ENCODE measurements at places on chromosomes 2 and 18.

DNA sequence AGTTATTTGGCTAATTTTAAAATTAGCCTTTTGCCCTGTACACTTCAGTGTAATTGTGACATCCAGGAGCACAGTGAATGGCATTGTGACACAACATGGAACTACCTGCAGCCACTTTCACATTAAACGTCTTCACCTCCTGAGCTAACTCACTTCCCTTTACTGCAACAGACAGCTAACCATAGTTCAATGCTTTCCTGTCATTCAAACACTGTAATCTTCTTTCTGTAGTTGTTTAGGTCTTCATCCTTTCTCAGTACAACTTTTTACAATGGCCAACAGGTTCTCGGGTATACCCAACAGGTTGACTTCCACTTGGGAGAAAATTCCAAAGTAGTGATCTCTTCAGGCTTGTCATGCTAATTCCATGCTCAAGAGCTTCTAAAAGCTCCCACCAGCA, 8.6 kb upstream of the AGPS start:
- DNase-seq: no peak

- DNase-seq: no peak
Observed at GRCh38 chr2:241818229-241818942, 9.4 kb downstream of the NEU4 start.

GRCh38 chr2:172204762-172205161, 102.1 kb upstream of the DLX2 start:
- no peak for DNase-seq

DNA sequence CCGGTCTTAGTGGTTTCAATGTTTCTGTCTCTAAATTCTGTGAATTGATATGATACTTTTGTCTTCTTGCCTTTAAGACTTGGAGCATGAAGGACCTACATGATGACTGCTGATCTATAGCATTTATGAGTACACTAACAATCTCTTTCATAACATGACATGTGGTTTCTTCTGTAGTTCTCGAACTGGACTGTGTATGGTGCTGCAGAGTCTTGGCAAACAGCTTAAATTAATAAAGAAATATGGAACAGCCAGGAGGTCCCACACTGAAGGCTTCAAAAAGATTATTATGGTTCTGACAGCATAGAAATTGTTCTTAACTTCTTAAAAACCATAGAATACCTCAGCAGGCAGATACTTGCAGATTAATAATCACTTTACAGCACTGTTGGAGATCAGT, 145.0 kb downstream of the DCC start:
- no peak for DNase-seq

- no peak for DNase-seq
Observed at GRCh38 chr2:5393474-5393873, 298.7 kb upstream of the SOX11 start.

DNA sequence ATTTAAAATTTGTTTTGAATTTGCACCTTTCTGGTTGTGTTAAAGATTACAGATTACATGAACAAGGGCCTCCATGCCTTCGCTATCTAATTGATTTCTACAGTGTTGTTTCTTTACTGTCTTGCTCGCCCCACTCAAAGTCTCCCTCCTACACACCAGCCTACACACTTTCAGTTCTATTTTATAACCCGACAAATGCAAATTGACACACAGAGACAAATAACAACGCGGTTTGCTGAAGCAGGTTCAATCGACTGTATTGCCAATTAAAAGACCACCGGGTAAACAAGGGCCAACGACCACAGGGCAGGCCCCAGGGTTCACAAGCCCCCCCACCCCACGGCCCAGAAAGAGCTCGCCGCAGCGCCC, 869 bp downstream of the STARD7 start:
- no peak for DNase-seq

DNA sequence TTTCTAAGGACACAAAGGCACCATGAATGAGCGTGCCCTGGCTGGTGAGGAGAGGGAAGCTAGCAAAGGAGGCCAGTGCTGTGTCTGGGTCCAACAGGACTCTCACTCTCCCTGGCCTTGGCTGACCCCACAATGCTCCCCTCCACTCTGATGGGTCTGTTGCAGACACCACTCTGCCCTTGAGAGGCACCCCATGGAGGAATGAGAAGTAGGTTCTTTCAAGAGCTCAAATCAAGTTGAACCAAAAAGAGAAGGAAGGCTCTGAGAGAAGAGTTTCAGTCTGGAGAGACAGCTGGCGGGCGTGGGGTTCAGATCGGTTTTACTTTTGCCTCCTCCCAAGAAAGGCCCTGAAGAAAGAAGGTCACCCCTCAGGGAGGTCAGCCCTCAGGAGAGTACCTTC, 18.4 kb downstream of the TMEM247 start:
- no peak for DNase-seq

DNA sequence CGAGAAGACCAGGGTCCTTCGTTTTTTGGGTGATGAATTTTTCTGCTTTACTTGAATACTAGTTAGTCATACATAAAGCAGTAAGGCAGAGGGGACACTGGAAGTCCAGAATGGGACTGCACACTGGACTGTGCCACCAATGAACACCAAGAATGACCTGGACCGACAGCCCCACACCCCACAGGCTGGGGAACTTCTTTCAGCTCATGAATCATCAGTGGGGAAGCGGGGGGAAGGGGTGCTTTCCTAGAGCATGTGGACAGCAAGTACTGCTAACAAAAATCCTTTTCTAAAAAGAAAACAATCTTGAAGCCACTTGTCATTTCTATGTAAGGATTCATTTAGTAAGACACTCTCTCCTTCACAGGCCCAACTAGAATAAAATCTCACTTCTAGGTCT, 86.0 kb downstream of the DTNB start:
- DNase-seq: peak; percentile 24

DNA sequence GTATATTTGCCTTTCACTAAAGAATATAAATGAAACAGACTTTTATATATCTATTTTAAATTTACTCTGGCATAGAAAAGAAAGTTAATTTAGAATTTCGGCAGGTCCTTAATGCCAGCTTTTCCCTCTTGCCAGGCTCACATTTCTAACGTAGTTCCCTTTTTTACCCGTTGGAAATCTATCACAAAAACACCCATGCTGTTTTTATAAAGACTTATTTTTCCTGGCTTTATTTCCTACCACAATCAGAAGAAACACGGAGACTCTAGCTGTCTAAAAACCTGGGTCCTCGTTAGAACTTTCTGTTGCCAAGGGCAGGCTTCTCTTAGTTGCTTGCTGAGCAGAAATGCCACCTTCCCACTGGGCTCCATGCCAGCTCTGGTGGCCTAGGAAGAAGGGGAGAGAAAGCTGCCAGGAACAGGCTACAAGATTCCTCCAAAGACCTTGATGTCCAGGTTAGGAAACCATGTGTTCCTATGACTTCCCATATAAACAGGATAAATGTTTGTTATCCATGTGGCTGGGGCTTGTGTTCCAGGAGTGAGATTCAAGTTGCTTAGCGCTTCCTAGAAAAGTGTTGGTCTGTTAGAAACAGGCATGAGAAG, 17.8 kb upstream of the TMEM18 start:
- no peak for DNase-seq

DNA sequence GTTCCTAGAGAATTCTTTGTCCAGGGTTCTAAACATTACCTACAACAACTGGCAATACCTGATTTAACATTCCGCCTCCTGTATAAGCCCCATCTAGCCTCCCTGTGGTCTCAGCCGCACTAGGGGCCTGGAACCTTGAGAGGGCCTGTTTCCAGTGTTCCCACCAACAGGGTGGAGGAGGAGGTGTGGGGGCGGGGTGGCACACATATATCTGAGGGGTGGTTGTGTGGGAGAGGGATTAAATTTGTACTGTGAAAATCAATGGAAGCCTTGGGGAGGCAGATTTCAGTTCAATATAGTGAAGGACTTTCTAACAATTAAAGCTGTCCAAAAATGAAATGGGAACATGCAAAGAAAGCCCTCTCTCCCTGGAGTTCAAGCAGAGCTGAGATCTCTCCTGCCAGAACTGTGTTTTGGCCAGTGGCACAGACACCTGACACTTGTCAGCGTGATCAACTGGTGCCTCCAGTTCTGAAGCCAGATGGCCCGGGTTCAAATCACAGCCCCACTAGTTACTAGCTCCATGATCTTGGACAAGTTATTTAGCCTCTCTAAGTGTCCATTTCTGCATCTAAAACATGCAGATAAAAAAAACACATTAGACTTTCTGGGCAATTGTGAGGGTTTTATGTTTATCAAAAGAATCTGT, 17.0 kb upstream of the FZD7 start:
- DNase-seq: no peak

DNA sequence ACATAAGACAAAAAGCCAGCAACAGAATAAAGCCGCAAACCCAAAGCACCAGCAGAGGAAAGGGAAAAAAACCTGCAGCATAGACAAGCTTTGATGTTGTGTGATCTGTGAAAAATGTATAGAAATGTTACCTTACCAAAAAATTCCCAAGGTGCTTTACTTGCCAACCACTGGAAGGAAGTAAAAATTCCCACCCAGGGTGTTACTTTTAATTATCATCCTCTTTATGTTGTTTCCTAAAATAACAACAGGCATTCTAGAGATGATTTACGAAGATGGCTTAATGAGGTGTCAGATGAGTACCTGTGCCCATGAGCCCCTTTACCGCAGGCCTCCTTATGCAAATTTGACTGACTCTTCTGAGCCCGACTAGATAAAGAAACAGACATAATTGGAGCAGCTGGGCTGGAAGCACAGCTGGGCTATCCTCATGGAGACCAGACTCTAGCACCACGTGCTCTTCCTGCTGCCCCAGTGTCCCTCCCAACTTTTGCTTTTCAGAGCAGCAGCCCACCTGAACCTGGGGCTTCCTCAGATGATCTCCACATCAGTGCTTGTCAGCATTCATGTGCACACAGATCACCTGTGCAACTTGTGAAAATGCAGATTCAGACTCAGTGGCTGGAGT, 41.5 kb downstream of the SRSF7 start:
- DNase-seq: no peak

- no peak for DNase-seq
Observed at GRCh38 chr2:99645960-99646359, 156.1 kb upstream of the REV1 start.

GRCh38 chr18:13465476-13465875, 246.9 kb downstream of the LDLRAD4 start:
- no peak for DNase-seq

- no peak for DNase-seq
Observed at GRCh38 chr2:147619808-147620207, 225.0 kb upstream of the ACVR2A start.

DNA sequence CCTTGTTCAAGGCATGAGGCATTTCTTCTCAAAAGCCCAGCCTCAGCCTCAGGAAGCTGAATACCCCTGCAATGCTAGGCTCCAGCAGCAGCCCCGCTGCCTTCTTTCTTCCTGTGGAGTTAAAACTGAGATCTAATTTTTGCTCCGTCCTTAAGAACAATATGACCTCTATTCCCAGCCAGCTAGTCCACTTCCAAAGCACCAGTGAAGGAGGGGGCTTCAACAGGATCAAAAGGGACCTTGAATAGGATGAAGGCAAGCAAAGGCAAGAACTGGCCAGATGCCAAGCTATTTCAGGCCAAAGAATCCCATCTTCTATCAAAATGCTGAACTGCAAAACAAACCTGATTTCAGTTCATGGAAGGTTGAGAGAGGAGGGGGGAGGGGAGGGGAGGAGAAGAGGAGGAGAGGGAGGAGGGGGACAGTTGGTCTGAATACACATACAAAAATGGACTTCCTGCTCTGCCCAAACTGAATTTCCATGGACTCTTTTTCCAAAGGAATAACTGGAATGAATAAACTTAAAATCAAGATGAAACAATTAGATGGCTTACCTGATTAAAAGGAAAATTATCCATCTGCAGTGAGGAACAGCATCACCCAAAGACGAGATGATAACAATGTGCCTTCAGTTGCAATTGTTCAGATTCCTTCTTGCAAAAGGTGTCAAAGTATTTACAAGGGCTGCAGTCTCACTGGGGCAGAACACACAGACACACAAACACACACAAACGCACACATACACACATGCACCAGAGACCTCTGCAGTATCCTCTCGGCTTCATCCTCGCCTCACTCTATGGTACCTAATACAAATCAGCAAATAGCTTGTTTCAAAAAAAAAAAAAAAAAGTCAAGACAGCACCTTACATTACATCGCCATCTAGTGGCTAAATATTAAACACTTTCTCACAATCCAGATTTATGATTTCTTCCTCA, at the start of gene SCN1A:
TSS of gene SCN1A (minus strand) at position 804 of the 939 bp plus-strand sequence. CDS start 54,399 bp downstream, outside the sequence.
- peak; percentile 10 for DNase-seq

GRCh38 chr18:25962919-25963318, 127.5 kb downstream of the SS18 start:
- no peak for DNase-seq

DNA sequence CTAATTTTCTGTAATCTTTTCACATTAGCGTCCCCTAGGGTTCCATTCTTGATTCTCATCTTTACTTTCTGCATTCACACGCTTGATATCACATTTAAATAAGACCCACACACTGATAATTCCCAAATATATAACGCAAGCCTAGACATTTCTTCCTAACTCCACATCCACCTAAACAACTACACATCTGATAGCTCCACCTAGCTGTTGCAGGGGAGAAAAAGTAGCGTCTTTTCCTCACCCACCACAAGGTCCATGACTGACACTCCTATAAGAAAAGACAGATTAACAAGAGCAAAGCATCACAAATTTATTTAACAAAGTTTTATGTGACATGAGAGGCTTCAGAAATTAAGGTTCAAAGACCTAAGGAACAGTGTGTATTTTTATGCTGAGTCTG, 862.2 kb upstream of the DDX18 start:
- peak; percentile 26 for DNase-seq

DNA sequence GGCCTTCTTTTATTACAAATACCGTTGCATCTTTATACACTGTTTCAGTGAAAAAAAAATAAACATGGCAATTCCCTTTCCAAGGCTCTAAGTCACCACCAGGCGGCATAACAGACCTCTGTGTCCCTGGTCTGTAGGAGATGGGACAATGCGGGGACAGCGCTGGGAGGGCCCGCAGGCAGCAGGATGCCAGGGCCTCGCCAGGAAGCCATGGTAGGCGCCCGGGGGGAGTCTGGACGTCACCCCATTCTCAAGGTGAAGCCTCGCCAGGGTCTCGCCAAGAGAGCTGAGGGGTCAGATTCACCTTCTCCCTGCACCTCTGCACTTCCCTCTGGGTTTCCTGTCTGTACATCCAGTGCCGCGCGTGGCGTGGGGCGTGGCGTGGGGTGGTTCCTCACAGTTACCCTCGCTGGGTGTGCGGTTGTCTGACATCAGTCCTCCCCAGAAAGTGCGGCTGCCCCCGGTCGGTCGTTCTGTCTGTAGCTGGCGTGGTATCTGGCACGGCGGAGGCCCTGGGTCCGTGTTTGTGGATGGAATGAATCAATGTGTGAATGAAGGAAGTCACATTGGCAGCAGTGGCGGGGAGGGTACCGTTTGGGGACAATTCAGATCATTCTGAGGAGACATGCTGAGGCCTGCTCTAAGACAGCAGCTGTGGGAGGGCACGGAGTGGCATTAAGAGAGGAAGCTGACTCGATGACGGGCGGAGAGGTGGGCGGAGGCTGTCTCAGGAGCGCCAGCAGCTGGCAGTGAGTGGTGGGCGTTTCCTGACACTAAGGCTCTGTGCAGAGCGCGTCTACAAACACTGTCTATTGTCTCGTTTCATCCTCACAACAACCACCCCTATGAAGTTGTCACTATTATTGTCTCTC, 46.0 kb downstream of the LRRFIP1 start:
- peak; percentile 58 for DNase-seq

- DNase-seq: peak; percentile 79
Observed at GRCh38 chr2:68565858-68566257, 77.5 kb upstream of the PROKR1 start.
